Naive thymus-derived CD8-positive, alpha-beta T cell (primary cell): ENCODE measurements at places on chromosomes 3 and 15.

DNA sequence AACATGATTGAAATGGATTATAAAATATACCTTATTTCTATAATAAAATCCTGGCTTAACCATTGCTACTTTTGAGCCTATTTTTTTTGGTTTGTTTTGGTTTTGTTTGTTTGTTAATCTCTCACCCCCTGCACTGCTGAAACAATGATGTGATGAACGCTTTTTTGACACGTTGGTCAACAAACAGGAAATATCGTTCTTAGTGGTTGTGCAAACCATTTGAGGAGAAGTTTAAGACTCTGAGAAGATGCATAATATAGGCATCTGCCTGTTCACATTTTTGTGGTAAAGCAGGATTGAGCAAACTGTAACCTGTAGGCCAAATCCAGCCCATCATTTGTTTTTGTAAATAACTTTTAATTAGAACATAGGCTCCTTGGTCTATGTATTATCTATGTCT lies 75.5 kb upstream of the MDFIC2 start:
- DNase-seq, result no peak
- H3K4me1 ChIP-seq, result no peaks in the 10 kb centered on the region
- H3K27me3 ChIP-seq, result no peaks in the 10 kb centered on the region
- no peak overlapping the region for H3K27ac ChIP-seq

DNA sequence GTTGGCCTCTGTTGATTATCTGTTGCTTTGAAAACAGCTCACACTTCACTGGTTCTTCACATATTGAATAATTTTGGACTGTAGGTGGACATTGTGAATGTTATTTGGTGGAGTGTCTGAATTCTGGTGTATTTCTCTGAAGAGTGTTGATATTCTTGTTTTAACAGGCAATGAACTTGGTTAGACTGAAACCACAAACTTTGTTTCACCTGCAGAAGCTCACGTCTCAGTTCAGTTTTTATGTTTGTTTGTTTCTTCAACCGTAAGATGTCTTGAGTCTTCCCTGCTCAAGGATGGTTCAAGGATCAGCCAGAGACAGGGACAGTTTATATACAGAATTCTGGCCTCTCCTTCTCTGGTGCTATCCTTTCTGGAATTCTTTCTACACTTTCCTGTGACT lies 43.6 kb downstream of the C3orf20 start:
- H3K4me3 ChIP-seq, result no peak overlapping the region
- H3K27me3 ChIP-seq, result no peaks in the 10 kb centered on the region
- H3K4me1 ChIP-seq, result no peaks in the 10 kb centered on the region
- peaks cover 29% of the 10 kb centered on the region for H3K36me3 ChIP-seq

DNA sequence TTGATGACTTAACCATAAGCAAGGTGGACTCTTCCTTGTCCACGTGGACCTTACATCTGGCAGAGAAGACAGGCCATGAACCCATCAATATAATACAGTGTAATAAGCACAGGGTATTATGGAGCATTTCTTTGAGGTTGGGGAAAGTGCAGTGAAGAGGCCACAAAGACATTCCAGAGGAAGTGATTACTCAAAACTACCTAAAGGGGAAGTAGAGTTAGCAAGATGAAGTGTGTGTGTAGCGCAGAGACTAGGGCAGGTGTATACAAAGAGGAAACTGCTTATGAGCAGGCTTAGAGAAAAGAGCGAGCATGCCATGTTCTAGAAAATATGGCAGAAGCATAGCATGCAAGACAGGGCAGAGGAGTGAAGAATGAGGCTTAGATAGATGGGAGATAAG lies 17.9 kb downstream of the CP start:
- H3K4me1 ChIP-seq, result peaks cover 6% of the 10 kb centered on the region
- peaks cover 22% of the 10 kb centered on the region for H3K27me3 ChIP-seq
- no peak overlapping the region for H3K27ac ChIP-seq

DNA sequence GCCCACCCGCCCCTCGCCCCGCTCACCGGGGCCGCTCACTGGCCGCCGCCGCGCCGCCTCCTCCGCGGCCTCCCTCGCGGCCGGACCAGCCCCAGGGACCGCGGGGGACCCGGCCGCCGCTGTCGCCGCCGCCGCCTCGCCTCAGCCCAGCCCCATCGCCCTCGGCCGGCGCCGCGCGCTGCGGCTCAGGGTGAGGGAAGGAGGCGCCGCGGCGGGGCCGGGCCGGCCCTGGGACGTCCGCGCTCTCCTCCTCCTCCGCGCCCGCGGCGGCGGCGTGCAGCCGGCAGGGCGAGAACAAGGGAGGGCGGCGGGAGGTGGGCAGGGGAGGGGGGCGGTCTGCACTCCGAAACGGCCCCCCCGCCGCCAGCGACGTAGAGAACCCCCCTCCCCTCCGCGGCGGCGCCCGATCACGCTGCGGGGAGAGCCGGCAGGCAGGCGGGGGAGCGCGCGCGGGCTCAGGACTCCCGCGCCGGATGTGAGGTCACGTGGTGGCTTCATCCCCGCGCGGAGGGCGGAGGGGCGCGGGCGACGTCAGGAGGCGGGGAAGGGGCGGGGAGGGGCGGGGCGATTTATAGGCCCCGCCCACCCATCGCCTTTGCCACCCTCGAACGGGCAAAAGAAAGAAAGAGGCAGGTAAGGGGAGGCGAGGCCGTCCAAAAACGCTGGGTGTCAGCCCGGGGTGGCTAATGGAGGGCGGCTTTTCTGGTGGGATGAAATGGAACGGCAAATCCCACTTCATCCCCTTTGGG lies at the start of gene ATP13A3:
TSS of gene ATP13A3 (minus strand) at position 463 of the 749 bp plus-strand sequence. CDS start 24,812 bp downstream, outside the sequence.
- peak; percentile 94 for DNase-seq
- no peaks in the 10 kb centered on the region for H3K27me3 ChIP-seq
- peak within 1 kb of the TSS; percentile 94 for H3K27ac ChIP-seq
- H3K4me3 ChIP-seq, result peak within 1 kb of the TSS; percentile 94

DNA sequence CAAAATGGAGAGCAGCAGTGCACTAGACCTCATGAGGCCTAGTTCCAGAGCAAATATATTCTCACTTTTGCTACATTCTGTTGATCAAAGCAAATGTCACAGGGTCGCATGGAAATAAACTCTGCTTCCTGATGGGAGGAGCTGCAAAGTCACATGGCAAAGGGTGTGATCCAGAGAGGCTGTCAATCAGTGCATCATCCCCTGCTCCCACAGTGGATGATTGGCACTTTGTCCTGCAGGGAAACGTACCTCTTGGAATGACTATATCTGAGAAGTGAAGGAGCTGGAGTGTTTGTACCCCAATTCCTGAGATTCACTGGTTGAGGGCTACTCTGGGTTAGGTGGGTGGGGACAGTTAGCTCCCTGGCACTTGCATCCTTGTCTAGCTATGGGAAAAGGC lies 195.1 kb upstream of the CTDSPL start:
- peaks cover 6% of the 10 kb centered on the region for H3K27me3 ChIP-seq
- no peak overlapping the region for H3K4me3 ChIP-seq
- no peak overlapping the region for H3K27ac ChIP-seq

- H3K4me3 ChIP-seq, result no peak overlapping the region
- no peak for DNase-seq
- no peak overlapping the region for H3K27ac ChIP-seq
- H3K27me3 ChIP-seq, result no peaks in the 10 kb centered on the region
- no peaks in the 10 kb centered on the region for H3K4me1 ChIP-seq
Measured at GRCh38 chr3:121508389-121508788, 37.4 kb downstream of the POLQ start.

- no peaks in the 10 kb centered on the region for H3K27me3 ChIP-seq
- H3K36me3 ChIP-seq, result no peaks in the 10 kb centered on the region
- no peaks in the 10 kb centered on the region for H3K4me1 ChIP-seq
- no peak for DNase-seq
- H3K4me3 ChIP-seq, result no peak overlapping the region
Measured at GRCh38 chr3:150367757-150368156, 40.3 kb upstream of the TSC22D2 start.

GRCh38 chr3:161977063-161977462 lies 480.5 kb downstream of the OTOL1 start:
- DNase-seq, result no peak
- H3K27me3 ChIP-seq, result no peaks in the 10 kb centered on the region
- H3K27ac ChIP-seq, result no peak overlapping the region
- no peaks in the 10 kb centered on the region for H3K36me3 ChIP-seq
- no peak overlapping the region for H3K4me3 ChIP-seq
- no peaks in the 10 kb centered on the region for H3K4me1 ChIP-seq

DNA sequence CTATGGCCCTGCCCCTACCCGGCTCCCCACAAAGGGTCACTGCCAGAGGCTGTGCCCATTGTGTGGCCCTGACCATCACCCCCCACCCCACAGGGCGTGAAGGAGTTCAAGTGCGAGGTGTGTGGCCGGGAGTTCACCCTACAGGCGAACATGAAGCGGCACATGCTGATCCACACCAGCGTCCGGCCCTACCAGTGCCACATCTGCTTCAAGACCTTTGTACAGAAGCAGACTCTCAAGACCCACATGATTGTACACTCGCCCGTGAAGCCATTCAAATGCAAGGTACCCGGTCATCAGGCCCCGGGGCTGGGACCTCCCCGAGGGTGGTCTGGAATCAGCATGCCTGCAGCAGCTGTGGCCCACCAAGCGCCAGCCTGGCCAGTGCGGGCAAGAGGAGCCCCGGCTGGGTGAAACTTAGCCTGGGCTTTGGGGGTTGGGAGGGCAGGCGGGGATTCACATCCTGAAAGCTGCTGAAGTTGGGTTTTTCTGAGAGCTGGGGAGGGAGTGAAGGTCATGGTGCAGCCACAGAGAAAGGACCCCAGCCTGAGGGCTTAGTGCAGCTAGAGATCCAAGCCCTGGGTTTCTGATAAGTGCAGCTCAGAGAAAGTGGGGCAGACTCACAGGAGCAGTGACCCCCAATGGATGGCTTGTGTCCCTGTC lies 29.2 kb downstream of the IDH2 start:
- H3K27me3 ChIP-seq, result no peaks in the 10 kb centered on the region
- H3K4me1 ChIP-seq, result peaks cover 6% of the 10 kb centered on the region
- no peak overlapping the region for H3K27ac ChIP-seq
- H3K36me3 ChIP-seq, result no peaks in the 10 kb centered on the region

DNA sequence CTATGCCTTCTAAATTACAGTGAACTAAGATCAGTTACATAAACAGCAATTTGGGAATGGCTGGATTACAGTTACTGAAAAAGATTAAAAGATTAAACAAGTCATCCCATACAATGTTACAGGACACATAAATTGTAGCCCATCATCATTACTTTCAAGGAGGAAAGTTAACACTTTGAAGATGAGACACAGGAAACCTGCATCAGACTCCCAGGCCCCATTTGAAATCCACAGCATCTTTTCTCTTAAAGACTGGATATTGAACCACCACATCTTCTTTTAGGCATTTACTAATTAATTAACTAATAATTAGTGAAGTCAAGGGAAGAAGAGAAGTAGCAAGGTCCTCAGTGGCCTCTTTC lies 170.2 kb downstream of the PLCL2 start:
- peaks cover 48% of the 10 kb centered on the region for H3K4me1 ChIP-seq
- H3K27me3 ChIP-seq, result no peaks in the 10 kb centered on the region
- H3K4me3 ChIP-seq, result no peak overlapping the region
- H3K27ac ChIP-seq, result peak overlapping the region; percentile 73
- DNase-seq, result no peak

DNA sequence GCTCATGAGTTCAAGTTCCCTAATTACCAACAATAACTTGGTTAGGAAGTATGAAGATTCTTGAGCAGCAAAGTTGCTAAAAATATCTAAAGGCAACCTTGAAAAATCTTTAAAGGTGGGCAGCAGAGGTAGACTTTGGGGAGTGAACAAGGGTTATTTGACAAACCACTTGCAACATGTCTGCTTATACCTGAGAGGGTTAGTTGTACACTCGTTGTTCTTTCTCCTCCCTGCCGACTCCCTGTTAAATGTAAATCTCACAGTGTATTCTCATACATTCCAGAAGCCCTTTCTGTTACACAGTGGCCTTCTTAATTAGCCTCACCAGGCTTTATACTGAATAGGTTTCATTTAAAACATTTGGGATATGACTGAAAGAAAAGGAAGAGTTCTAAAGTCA lies 121.7 kb downstream of the ARNT2 start:
- no peak overlapping the region for H3K27ac ChIP-seq
- H3K27me3 ChIP-seq, result peaks cover 15% of the 10 kb centered on the region
- DNase-seq, result no peak
- no peaks in the 10 kb centered on the region for H3K36me3 ChIP-seq
- H3K4me1 ChIP-seq, result no peaks in the 10 kb centered on the region

DNA sequence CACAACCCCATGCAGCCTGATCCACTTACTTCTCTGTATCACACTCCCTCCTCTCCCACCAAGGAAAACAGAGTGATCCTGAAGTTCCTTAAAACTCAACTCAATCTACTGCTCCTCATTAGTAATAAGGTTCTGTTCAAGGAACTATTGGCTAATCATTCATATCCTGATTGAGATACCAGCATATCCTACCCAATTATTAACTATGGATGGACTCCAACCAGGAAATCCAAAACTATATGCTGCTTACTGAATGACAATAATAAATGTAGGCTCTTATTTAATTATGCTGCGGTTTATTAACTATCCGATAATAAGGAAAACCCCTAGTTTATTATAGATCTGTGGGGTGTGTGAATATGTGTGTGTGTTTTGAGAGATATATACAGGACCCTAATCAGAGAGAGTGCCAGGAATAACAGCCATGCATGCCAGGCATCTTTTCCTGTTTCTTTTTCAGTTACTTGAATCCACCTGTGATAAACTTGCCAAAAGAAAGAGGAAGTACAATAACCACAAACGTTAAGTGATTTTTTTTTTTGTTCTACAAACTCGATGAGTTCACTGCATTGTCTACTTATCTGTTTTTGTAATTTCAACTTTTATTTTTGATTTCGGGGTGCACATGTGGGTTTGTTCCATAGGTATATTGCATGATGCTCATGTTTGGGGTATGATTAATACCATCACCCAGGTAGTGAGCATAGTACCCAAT lies 1031.7 kb upstream of the CFAP20DC start:
- peak overlapping the region; percentile 87 for H3K4me3 ChIP-seq
- peak overlapping the region; percentile 95 for H3K27ac ChIP-seq
- DNase-seq, result peak; percentile 55

DNA sequence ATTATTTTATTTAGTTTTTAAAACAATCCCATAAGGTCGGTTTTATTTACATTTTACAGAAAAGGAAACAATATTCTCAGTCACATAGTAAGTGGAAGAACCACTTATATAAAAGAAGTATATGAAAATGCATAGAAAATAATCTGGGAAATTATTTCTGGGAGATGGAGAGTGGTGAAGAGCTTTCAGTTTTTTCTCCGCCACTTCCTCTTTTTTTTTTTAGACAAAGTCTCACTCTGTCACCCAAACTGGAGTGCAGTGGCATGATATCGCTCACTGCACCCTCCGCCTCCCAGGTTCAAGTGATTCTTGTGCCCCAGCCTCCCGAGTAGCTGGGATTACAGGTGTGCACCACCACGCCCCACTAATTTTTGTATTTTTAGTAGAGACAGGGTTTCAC lies 21.2 kb downstream of the RAD51 start:
- no peak for DNase-seq
- H3K4me1 ChIP-seq, result no peaks in the 10 kb centered on the region
- H3K36me3 ChIP-seq, result no peaks in the 10 kb centered on the region
- H3K4me3 ChIP-seq, result no peak overlapping the region

GRCh38 chr3:173921732-173922131 lies 524.2 kb downstream of the NLGN1 start:
- H3K4me3 ChIP-seq, result no peak overlapping the region
- H3K27ac ChIP-seq, result no peak overlapping the region
- H3K36me3 ChIP-seq, result no peaks in the 10 kb centered on the region
